ENCODE measurements at places on chromosomes 16 and 17. TPM values are rescaled to one million over a fixed set of nuclear protein-coding genes. Genes with fewer than 3 reads are reported as not detected.

- no peak for DNase-seq
Measured at GRCh38 chr17:43105146-43105545, 20.0 kb downstream of the BRCA1 start.

Gene MEIOC
- not detected for total RNA-seq

DNA sequence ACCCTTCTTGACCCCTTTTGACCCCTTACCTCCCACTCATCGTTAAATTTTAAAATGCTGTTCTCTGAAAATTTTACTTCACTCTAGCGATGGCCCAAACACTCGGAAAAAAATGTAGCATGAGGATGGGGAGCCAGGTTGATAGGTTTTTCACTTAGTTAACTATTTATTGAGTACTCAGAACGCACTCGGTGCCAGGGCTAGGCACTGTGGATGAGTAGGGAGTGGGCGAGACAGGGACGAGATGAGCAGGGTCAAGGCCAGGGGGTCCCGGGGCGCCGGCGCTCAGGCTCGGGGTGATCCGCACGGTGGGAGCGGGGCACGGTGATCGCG is 392 bp downstream of the ZSCAN32 start:
- no peak for DNase-seq

- peak; percentile 86 for DNase-seq
Measured at GRCh38 chr16:67241008-67241900, 6.0 kb downstream of the FHOD1 start.

DNA sequence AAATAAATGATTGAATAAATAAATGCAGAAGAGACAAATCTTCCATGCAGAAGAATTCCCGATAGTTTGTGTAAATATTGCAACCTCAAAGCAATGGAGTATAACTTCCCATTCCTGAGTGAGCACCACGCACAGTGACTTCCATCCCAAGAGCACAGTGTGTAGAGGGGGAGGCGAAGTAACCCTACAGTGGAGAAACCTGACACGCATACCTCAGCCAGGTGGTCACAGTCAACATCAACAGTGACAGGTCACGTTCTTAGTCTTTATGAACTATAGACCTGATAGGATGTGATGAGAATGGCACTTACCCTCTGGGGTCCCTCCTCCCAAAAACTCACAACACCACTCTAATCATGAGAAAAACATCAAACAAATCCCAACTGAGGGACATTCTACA is 111.6 kb downstream of the DYNLRB2 start:
- no peak for DNase-seq

DNA sequence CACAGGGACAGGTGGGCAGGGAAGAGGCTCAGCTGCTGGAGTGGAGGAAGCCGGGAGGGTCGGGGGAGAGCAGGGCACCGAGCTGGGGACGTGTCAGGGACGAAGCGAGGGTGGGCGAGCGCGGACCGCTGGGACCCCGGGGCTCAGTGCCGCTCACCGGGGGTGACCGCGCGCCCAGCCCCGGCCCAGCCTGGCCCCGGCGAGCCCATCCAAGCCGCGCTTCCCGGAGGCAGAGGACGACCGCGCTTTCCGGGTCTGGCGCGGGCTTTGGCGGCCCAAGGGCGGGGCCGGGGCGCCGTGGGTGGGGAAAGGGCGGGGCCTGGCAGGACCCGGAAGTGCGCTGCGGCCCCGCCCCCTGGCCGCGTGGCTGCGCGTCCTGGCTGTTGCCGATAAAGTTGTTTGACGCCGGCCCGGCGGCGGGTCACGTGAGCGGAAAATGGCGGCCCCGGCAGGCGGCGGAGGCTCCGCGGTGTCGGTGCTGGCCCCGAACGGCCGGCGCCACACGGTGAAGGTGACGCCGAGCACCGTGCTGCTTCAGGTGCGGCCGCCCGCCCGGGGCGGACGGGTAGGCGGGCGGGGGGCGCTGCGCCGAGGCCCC is at the start of gene ASPSCR1:
Gene ASPSCR1, plus strand, starts transcription at position 419 of the 598 bp plus-strand sequence. Its CDS starts 18 bp downstream, at position 437.
- peak; percentile 91 for DNase-seq

DNA sequence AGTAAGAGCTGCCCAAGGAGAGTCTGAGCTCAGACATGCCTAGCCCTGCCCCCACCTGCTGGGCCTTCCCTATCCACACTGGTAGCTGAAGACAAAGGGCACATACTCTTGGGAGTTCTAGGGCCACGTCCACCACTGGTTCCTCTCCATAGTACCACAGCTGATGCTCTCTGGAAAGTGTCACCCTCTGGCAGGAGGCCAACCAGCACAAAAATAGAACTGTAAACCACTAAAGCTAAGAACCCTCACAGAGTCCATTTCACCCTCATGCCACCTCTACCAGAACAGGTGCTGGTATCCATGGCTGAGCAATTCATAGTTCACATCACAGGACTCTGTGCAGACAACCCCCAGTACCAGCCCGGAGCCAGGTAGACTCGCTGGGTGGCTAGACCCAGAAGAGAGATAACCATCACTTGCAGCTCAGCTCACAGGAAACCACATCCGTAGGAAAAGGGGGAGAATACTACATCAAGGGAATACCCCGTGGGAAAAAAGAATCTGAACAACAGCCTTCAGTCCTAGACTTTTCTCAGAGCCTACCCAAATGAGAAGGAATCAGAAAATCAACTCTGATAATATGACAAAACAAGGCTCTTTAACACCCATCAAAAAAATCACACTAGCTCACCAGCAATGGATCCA is 115.3 kb downstream of the CEP112 start:
- no peak for DNase-seq

DNA sequence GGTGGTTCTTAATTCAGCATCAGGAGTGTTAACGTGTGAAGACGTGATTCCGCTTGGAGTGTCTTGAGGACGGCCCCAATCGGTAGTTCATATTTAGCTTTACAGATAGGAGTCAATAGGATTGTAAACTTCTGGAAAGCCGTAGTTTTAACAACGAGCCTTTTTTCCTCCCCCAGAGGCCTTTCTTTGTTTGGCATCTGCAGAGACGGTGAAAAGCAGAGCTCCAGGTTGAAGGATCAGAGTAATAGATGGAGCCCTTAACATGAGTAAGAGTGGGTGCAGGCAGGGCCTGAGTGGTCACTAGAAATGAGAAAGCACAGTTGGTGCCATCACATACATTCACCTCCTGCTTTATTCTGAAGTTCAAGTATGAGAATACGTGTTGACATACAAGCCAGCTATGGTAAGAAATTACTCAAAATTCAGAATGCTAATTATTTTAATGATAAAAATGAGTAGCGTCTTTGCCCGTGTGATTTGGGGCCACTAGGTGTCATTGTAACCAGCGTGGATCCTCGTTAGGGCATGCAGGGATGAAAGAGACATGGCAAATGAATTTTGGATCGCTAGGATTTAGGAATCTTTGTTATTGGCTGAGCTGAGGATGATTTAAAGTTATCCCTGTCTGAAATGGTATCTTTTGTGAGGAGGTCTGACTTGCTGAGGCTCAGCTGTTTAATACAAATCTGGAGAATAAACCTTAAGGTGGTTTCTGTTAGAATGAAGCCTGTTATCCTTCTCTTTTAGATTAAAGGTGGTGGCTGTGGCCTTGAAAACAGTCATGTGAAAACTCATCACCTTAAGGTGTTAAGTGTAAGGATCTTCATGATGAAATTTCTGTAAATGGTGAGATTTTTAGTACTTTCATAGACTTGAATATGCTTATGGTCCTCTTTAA is 18.6 kb downstream of the PRCD start:
- peak; percentile 55 for DNase-seq

- DNase-seq: no peak
Measured at GRCh38 chr17:77698903-77699623, 259.4 kb upstream of the TNRC6C start.

DNA sequence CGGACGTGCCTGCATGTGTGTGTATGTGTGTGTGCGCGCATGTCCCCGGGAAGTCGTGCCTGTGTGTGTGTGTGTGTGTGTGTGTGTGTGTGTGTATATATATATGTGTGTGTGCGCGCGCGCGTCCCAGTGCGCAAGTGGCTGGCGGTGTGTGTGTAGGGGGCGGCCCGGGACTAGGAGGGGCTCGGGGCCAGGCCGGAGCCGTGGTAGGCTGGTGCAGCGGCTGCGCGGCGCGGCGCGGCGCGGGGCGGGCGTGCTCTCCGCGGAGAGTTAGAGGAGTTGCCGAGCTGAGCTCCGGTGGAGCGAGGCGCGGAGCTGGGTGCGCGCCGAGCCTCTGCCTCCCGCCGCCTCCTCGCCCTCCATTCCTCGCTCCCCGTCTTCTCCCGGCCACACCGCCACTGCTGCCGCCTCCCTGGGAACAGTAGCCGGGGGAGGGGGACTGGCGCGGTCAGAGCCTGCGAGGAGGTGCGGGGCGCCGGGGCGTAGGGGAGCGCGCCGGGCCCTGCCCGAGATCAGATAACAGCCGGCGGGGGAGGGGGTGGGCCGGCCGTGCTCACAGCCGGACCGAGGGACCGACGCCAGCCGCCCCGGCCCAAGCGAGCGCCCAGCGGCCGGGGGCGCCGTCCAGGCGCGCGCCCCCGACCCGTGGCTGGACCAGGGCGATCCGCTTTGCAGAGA is at the start of gene KCNJ12:
Gene KCNJ12, plus strand, starts transcription at position 277 of the 678 bp plus-strand sequence. CDS start 38,986 bp downstream, outside the sequence.
- peak; percentile 26 for DNase-seq

DNA sequence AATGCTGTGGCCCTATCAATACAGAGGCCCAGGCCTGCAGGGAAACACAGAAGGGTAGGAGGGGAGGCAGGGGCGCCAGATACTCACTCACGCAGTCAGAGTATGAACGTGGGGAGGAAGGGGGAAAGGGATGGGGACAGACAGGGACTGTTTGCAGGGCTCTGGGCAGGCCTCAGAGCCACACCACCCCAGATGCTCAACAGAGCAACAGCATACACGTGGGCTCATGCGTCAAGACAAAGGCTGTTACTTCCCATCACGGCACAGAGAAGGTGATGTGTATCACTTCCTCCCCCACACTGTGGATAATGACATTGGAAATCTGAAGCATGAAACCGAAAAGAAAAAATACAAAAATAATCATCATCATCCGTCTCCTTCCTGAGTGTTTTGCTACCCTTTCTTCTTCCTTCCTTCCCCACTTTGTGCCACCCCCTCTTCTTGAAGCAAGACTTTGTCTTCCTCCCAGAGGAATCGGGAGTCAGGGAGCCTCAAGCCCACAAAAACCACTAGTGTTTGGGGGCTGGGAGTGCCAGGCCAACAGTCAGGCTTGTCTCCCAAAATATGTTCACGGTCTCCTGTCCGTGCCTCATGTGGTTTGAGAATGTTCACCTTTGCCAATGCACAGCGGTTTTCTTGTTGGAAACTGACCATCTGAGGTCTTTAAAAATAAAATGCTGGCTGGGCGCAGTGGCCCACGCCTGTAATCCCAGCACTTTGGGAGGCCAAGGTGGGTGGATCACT is 20.1 kb downstream of the SLC39A11 start:
- DNase-seq: no peak

DNA sequence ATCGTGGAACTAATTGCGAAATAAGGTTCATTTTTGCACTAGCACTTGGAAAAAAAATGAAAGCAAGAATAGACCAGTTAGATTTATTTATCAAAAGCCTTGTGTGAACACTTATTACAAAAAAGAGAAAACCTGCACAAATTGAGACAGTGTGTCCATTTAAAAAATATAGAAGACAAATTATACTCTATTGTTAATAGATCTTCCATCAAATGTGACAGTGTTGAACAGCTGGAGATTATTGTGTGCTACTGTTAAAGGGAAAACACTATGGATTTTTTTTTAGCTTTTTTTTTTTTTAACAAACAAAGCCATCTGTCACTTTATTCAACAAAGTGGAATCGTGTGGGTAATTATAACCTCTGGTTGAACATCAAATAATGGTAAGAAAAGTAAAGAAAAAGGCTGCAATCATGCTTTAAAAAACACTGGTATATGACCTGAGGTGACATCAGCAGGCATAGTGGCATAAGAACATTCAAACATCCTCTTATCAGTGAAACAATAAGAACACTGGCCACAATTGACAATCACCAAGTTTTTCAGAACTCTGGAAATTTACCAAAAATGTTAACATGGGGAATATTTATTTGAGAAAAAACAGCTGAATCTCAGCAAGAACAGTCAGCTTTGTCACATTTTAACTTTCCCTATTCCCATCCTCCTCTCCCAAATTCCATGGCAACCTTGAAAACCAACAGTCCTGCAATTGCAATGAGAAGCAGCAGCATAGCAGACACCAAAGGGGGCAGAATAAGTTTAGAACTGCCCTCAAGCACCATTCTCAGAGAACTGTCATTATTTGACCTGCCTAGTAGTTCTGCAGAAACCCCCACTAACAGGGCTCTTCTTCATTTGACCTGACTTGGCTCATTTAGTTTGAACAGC is 442.3 kb upstream of the MON1B start:
- no peak for DNase-seq

Gene DPEP2
- not detected for total RNA-seq

Gene DLX4
- total RNA-seq: not detected

DNA sequence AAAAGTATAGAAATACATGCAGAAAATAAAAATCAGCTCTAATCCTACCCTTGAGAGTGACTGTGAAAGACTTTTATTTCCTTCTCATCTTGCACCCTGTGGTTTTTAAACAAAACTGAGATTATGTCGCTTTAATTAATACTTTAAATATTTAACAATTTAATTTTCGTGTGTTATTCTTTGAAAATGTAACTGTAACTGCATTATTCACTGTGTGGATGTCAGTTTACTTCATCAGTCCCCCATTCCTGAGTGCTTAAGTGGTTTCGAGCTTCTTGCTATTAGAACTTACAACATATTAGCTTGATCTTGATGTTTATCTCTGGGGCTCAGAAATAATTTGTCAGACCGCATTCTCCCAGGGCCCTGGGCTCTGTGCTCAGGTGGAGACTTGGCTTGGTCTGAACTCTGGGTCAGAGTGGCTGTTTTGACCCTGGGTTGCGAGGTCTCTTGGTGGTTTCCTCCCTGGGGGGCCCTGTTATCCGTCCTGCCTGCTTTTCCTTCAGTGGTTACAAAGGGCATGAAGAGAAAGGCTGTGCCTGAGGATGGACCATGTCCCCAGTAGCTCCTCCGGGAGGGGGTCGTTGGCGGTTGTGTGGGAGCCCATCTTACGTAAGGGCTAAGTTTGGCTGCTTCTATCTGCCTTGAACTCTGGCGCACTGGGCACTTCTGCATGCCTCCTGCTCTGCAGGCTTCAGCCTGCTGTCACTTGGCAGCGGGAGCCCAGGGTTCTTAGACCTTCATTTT is 25.7 kb downstream of the AKAP1 start:
- DNase-seq: no peak

Gene ST6GALNAC1
- not detected for total RNA-seq

DNA sequence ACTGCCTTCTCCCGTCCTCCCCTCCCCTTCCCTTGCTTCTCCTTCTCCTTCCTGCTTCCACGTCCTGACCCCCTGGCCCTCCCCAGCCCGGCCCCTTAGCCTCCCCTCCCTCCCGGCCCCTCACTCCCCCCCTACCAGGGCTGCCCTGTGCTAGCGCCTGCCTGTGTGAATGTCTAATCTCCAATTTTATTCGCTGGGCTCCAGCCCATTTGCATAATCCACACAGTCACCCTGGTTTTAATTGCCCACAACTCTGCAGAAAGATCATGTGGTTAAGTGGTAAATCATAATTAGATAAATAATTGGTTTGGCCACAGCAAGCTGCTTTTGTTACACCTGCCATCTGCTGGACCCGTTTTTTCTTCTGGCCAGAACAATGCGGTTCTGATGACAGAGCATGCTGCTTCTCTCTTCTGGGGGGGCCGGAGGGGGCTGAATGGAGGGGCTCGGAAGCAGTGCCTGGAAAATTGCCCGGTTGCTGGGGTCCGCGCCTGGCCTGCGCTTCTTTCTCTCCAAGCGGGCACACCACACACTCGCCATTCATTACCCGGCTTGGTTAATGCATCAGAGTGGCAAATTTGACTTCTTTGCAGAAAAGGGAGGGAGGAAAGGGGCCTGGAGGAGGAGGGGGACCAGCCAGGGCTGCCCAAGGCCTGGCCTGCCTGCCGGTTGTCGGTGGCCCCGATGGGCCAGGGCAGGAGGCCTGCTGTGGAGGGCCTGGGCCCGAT is 19.5 kb upstream of the GSE1 start:
- no peak for DNase-seq

Gene CCL3
- not detected for total RNA-seq
